Activated CD4-positive, alpha-beta T cell treated with anti-CD3 and anti-CD28 coated beads, Interleukin-2, amount 10 ng/mL, durations not matched to agents 7 days and 5 days (primary cell): ENCODE measurements at places on chromosomes 6 and 20.

DNA sequence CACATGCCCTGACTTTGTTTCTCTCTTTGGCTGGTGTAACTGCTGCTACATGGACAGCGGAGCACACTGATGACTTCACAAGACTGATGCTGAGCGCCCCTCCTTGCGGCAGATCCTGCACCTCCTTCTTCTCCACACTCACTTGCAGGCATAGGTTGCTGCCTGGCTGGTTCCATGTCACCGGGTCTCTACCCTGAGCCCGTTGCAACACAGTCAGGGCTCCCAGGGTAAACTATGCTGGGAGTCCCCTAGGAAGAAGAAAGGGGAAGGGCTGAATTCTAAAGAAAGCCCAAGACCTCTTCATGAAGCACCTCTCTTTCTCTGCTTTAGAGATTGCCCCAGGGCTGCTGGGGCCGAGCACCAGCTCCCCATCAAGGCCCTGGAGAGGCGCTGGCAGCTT lies 83.3 kb upstream of the DUSP22 start:
- DNase-seq, result no peak

GRCh38 chr6:9404351-9405146 lies 969.2 kb upstream of the SLC35B3 start:
- DNase-seq, result no peak

GRCh38 chr20:420166-420620 lies 12.1 kb downstream of the RBCK1 start:
- DNase-seq, result no peak

DNA sequence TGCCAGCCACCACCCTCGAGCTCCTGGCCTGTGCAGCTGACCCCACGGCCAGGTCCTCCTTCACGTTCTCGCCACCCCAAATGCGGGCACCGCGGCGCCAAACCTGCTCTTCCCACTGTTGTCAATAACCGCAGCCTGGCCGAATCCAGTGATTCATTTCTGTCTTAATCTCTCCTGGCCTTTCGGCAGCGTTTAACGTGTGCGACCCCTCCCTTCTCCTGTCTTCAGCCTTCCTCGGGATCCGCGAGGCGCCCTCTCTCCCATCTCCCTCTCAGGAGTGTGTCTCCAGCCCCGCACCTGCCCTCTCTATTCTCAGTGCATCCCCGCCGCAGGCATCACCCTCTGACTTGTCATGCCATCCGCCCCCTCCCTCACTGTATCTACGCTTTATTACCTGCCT lies 91.4 kb downstream of the THBS2 start:
- DNase-seq, result no peak

DNA sequence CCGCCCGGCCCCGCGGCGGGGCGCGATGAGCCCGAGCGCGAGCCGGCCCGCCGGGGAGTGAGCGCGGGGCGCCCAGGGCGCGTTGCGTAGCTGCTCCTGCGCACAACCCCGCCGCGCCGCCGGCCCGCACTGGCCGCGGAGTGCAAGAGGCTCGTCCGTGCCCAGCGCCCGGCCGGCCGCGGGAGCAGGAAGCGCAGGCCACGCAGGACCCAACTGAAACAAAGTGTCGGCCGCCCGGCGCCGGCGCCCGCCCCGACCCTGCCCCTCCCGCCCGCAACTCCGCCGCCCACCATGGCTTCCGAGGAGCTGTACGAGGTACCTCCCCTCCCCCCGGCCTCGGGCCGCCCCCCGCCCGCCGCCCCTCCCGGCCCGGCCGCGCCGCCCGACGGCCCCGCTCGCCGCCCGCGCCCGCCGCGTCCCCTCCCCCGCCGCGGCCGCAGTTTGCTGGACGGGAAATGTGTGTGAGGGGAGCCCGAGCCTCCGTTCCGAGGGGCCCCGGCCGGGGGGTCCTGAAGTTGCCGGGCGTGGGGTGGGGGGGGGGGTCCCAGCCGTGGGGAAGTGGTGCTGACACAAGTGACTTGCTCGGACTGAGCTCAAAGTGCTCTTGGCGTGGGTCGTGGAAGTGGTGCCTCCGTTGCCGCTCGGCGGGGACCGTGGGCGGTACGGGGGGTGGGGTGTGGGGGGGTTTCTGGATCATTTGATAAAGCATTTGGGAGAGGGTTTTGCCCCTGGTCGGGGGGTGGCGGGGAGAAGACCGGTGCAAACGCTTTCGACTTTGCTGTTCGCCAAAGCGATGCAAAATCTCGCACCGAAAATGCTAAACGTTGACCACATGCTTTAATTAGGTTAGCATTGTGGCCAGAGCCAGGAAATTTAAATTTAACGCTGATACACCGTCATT lies 539 bp downstream of the CDYL start:
- peak; percentile 37 for DNase-seq

- no peak for DNase-seq
Measured at GRCh38 chr20:42914302-42914701, 275.4 kb downstream of the PTPRT start.

- DNase-seq, result no peak
Measured at GRCh38 chr6:31574106-31575061, 981 bp upstream of the TNF start.

- DNase-seq, result no peak
Measured at GRCh38 chr20:22775671-22776139, 191.3 kb upstream of the FOXA2 start.

- no peak for DNase-seq
Measured at GRCh38 chr6:80932359-80932758, 820.1 kb downstream of the TENT5A start.

DNA sequence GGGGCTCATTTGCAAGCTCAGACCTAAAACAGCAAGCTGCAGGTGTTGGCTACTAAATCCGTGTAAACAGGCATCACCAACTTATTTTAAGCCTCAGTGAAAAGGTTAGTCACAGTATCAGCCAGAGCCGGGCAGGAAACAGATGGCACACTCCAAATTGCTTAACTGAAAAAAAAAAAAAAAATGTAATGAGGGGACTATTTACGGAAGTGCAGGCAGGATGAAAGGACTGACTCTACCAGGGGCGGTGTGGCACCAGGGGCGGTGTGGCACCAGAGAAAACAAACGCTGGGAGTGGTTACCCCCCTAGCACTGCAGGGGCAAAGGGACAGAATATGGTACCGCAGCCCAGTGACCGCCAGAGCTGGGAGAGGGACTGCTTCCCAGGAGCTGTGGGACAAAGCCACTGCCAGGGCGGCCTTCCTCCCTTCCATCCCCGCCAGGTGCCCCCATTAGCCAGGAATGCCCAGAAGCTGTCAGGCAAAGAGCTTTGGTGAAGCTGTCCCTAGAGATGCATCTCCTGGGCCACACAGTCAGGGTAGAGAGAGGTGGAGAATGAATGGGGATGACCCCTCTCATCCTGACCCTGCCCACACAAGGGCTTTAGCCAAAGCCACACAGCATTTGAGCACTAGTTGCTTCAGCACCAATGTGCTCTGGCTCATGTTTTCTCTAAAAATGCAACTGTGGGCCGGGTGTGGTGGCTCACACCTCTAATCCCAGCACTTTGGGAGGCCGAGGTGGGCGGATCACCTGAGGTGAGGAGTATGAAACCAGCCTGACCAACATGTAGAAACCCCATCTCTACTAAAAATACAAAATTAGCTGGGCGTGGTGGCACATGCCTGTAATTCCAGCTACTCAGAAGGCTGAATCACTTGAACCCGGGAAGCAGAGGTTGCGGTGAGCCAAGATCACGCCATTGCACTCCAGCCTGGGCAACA lies 39.6 kb upstream of the GFOD1 start:
- DNase-seq, result peak; percentile 32

- no peak for DNase-seq
Measured at GRCh38 chr20:20371083-20371482, 3.2 kb downstream of the INSM1 start.

DNA sequence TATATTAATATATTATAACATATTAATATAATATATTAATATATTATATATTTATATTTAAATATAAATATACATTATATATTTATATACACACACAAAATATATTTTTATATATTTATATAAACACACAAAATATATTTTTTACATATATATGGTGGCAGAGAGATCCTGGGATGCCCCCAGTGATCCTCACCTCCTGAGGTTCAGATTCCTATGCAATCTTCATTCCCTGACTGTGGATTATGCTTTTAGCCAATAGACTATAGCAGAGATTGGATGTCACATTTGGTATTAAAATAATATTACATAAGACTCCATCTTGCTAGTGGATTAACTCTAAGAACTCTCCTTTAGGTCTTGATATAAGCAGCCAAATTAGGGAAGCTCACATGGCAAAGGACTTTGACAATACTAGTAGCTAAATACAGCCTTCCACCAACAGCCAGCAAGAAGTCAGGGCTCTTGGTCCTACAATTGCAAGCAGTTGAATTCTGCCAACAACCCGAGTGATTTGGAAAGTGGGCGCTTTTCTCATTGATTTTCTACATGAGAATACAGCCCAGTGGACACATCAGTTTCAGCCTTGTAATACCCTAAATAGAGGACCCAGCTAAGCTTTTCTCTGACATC lies 681.0 kb downstream of the C6orf118 start:
- no peak for DNase-seq

- DNase-seq, result no peak
Measured at GRCh38 chr6:151876122-151876521, 68.6 kb downstream of the ESR1 start.

GRCh38 chr6:144286503-144287393 lies 1.6 kb downstream of the UTRN start:
- no peak for DNase-seq

DNA sequence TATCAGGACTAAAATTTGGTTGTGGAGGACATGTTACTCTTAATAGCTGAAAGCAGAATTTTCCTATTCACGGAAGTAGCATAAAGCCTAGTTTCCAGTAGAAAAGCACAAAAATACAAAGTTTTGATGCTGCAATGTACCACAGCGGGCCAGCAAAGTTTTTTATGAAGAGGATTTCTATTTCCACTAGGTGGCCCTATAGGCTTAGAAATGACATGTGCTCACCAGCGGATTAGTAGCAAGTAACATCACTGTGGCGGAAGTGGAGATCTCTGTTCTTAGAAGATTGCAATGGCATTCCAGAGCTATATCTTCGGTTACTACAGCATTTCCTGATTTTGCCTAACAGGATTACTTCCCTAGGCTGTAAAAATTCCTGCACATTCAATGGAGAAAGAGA lies 1219.0 kb upstream of the EYS start:
- no peak for DNase-seq
